ENCODE measurements at places on chromosomes 13 and 19.

GRCh38 chr13:57353831-57354230 is 186.8 kb downstream of the PRR20E start:
- DNase-seq, result no peak

- no peak for DNase-seq
Measured at GRCh38 chr19:16969135-16969534, 57.5 kb downstream of the CPAMD8 start.

GRCh38 chr19:38736036-38736412 is 8.2 kb downstream of the CAPN12 start:
- DNase-seq, result no peak

- no peak for DNase-seq
Measured at GRCh38 chr13:75437582-75438318, 44.2 kb downstream of the TBC1D4 start.

GRCh38 chr13:77767413-77767812 is 69.9 kb downstream of the SLAIN1 start:
- no peak for DNase-seq

GRCh38 chr19:14428882-14429416 is 4.2 kb upstream of the PKN1 start:
- no peak for DNase-seq

GRCh38 chr13:85528491-85529217 is 270.6 kb downstream of the SLITRK6 start:
- no peak for DNase-seq

- DNase-seq, result no peak
Measured at GRCh38 chr13:108987517-108987916, 358.1 kb downstream of the MYO16 start.

- DNase-seq, result no peak
Measured at GRCh38 chr13:32415019-32415418, 12.9 kb downstream of the N4BP2L1 start.

- no peak for DNase-seq
Measured at GRCh38 chr13:44423824-44424223, 50.2 kb downstream of the SERP2 start.

DNA sequence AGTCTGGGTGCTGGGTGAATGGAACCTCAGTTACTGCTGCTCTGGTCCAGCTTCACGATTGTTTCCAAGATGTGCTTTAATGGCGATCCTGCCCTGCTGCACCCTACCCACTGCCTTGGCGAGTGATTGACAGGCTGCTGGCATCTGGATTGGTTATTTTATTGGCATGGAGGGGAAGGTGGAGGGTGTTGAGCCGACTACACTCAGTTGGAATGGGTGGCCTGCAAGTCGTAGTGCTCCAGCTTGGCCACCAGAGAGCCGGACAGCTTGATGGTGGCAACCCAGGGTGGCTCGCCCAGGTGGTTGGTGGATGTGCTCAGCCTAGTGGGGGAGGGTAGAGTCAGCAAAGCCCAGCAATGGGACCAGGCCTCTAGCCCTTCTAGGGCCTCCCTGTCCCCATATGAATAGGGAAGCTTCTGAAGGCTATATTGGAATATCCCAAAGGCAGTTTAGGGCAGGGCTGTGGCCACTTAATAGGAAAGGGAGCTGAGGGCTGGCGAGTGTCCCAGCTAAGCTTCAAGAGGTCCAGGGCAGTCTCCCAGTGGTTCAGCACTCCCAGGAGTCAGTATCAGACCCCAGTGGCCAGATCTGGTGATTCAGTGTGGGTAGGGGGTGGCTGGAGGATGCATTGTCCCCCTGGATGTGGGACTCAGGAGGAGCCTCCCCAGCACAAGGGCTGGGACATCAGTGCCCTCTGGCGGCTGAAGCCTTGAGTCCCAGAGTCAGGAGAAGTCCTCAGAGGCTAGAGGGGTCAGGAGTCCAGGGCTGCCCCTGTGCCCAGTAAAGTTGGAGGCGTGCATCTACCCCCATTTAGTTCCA is 3.4 kb downstream of the GGN start:
- no peak for DNase-seq

- DNase-seq, result no peak
Measured at GRCh38 chr19:31354799-31355664, 5.8 kb upstream of the TSHZ3 start.

DNA sequence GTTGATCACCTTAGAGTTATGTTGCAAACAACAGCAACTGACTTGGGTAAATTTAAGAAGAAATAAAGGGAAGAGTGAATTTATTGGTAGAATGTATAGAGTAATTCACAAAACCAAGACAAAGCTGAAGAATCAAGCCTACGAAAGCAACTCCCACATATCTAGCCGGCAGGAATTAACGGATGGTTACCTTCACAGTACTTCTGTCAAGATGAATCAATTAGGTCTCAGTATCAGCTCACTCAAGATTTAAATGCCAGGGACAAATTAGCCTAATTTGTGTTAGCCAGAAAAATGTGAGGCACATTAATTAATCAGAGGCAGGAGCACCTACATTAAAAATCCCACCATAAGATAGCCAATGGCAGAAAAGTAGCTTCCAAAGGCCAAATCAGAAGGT is 10.7 kb downstream of the KPNA3 start:
- no peak for DNase-seq

- peak; percentile 68 for DNase-seq
Measured at GRCh38 chr19:21604351-21604926, 99.0 kb downstream of the ZNF429 start.

DNA sequence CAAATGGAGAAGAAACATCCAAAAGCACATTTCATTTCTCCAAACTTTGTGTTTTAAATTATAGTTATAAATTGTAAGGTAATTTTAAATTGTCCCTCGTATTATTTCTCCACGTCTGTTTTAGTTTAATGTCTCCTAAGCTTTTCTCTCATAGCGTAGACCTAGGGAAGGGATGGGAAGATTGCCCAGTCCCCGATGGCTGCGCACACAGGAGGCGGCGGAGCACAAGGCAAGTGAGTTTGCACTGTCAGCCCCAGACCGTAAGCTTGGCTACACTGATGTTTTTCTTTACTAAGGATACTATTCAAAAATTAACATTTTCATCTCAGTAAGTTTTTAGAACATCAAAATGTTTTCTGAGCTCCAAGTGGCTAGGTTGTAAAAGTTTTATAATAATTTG is 72.3 kb downstream of the GPR12 start:
- no peak for DNase-seq

DNA sequence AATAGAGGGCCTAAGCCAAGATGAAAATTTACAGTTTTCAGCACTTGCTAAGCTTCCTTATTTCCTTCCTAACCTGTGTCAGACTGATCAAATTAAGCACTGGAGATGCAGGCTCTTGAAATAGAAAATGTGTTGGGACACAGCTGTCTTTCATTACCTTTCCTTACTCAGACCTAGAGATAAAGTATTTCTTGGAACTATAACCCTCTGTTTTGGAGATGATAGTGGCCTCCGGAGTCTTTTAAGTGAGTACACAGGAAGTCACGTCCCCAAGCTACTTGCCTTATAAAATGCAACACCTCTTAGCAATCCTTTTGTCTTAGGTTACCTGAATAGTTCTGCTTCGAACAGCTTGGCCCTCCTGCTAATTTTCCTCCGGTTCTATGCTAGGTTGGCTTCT is 12.4 kb upstream of the AKAP11 start:
- DNase-seq, result no peak

GRCh38 chr13:66926200-66926850 is 303.8 kb downstream of the PCDH9 start:
- no peak for DNase-seq

All from DMS79 (cell line).